Stimulated activated CD4-positive, alpha-beta T cell treated with anti-CD3 and anti-CD28 coated beads, Interleukin-2, amount 100 ng/mL, for 48 hours (primary cell): ENCODE measurements at places on chromosomes 7 and 10.

- DNase-seq = no peak
Measured at GRCh38 chr7:79563821-79564522, 110.5 kb upstream of the MAGI2 start.

- peak; percentile 0 for DNase-seq
Measured at GRCh38 chr10:108783897-108784296, 1139.4 kb downstream of the XPNPEP1 start.

- DNase-seq = no peak
Measured at GRCh38 chr7:46218461-46219200, 297.6 kb upstream of the IGFBP3 start.

- no peak for DNase-seq
Measured at GRCh38 chr10:129773359-129773990, 190.6 kb downstream of the EBF3 start.

- no peak for DNase-seq
Measured at GRCh38 chr7:140726281-140726680, 29.8 kb downstream of the NDUFB2 start.

GRCh38 chr7:99083068-99083651 lies 60.7 kb downstream of the SMURF1 start:
- no peak for DNase-seq

DNA sequence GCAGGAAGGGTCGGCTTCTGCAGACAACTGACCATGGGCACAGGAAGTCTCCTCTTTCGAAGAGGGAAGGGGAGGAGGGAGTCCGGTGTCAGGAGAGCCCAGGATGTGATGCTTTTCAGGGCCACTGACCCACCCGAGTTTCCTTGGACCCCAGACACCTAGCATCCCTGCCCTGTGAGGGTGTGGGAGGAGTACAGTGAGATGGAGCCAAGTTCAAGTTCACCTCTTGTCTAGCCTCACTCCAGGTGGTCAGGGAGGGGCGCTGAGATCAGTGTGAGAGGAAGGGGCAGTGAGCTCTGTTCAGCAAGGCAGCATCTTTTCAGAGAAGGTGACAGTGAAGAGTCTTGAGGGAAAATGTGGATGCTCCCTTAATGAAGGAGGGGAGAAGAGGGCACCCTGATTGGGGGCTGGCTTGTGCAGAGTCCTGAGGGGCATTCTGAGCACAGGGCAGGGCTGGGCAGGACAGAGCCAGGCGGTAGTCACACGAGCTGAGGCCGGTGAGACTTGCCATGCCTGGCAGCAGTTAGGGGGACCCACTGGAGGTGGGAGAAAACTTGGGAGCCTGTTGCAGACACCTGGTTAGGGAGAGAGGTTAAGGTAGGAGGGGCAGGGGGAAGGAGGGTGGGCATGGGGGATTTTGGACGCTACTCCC lies 49.7 kb downstream of the ADCY1 start:
- DNase-seq = no peak

GRCh38 chr10:33345236-33345635 lies 10.8 kb upstream of the NRP1 start:
- DNase-seq = no peak

DNA sequence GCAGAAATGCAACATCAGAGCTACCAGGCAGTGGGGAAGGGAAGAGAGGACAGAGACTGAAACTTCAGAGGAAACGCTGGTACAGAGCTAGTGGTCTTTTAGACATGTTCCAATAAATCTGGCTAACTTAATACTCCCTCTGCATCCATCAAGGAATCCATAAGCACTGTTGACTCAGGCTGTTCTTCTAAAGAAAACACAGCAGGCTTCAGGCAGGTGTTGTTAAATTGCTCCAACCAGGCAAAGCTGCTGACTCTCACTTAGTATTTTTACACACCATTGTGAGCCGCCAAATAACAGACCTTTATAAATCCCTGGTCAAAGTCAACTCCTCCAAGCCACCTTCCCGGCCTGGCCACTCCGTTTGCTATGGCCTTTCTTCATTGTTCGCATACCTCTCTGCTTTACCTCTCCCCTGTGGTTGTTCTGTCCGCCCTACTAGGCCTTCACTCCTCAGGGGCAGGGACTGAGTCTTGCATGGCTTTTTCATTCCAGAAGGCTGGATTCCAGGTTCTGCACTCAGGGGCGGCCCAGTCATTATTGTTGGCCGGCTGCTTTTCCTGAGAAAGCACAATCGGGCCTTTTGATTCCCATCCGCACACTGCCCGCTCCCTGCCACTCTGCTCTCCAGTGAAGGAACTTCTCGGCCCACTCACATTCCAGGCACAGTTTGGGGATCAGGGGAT lies 18.4 kb downstream of the CREB3L2 start:
- DNase-seq = no peak

DNA sequence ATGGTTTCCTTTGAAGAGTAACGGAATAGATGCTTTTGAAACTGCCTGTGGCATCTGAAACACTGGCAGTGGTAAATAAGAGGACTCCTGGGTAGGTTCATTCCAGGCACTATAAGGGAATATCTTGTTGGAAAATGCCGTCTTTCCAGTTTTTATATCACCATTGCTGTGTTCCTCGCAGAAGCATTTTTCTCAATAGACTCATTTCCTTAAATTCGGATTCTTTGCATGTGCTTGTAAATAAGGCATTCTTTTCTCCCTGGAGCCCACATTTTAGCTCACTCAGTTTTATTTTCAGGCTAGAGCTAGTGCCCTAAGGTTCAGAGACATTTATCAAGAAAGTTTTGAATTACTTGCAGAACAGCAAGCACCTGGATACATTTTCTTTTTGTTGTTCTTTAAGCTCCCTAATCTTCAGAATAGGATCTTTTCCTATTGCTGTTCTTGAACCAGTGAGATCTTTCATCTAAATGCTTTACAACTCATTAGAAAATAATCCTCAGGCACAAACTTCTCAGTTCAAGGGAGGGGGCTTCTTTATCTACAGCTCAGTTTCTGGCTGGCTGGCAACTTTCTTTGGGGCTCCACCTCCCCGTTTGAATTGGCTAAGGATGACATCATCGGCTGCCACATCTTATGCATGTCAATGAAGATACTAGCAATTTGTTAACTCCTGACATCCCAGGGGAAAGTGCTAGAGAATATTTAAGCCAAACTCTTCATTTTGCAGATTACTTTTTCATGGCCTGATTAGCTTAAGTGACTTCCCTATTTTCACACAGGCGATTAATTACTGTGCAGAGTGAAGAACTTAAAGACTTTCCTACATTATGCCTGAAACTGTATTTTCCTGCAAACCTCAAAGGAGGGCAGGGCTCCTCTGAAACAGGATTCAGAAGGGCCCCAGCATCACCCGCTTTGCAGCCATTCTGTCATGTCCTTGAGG lies 133.7 kb upstream of the RSU1 start:
- DNase-seq = no peak

GRCh38 chr7:99918959-99919813 lies at the start of gene TRIM4:
Gene TRIM4 (minus strand): TSS chr7:99919530. CDS start chr7:99919401, 129 bp downstream.
- peak; percentile 87 for DNase-seq

- DNase-seq = no peak
Measured at GRCh38 chr7:127632276-127632910, 14.5 kb upstream of the PAX4 start.

- DNase-seq = no peak
Measured at GRCh38 chr10:24849501-24850299, 102.7 kb downstream of the PRTFDC1 start.

DNA sequence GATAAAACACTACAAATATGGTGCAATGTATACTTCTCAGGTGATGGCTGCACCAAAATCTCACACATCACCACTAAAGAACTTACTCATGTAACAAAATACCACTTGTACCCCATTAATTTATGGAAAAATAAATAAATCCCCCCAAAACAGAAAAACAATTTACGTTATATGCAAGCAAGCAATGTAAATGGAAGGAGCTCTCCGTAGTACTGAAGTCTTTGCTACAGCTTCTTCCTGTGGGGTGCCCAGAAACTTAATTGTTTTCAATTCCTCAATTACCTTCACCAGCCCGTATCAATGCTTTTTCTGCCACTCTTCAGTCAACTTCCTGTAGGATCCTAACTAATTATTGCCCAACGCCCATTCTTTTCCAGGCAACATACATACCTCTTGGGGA lies 138.1 kb downstream of the RELN start:
- DNase-seq = no peak

GRCh38 chr10:100637785-100638184 lies 102.0 kb downstream of the HIF1AN start:
- no peak for DNase-seq

- no peak for DNase-seq
Measured at GRCh38 chr10:60908031-60908430, 36.0 kb downstream of the RHOBTB1 start.

DNA sequence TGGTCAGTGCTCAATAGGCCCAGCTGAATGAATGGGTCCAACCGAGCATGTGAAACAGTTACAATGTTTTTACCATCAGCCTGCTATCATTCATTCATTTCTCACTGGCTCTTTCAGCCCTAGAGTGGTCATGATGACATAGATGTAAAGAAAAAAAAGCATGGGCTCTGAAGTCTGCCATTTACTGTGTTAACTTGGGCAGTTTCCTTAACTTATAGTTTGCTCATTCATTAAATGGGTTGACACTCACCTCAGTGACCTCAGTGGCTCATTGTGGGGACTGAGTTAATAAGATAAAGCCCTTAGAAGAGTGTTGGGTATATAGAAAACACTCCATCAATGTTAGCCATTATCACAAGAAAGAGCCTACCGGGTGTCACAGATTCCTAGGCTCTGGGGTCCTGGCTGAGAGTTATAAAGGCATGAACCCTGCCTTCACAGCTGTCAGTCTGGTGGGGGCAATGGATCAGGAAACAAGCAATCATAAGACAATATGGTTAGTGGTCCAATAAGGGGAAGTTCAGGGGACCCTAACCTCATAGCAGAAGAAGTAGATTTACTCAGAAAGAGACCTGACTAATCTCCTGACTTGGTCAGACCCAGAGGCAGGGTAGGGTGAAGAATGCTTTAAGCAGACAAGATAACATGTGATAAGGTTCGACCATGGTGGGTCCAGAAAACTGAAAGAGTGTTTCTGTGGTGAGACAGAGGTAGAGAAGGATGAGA lies 29.7 kb upstream of the GPAM start:
- no peak for DNase-seq

DNA sequence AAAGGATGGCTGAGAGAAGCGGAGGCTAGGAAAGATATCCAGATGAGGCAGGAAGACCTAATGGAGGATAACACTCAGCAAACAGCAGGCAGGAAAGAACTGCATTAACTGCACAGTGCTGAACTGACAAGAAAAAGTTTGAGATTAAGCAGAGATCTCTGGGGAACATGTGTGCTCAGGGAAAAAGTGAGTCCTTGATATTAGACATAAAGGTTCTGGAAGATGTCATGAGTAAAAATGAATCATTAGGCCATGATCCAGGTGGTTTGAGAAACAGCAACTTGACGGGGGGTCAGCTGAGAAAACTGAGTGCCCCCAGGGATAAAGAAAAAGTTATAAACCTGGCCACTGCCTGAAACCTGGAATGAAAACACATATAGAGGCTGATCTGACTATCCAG lies 27.3 kb upstream of the ANK3 start:
- no peak for DNase-seq

- no peak for DNase-seq
Measured at GRCh38 chr10:75358132-75358531, 43.4 kb downstream of the ZNF503 start.

DNA sequence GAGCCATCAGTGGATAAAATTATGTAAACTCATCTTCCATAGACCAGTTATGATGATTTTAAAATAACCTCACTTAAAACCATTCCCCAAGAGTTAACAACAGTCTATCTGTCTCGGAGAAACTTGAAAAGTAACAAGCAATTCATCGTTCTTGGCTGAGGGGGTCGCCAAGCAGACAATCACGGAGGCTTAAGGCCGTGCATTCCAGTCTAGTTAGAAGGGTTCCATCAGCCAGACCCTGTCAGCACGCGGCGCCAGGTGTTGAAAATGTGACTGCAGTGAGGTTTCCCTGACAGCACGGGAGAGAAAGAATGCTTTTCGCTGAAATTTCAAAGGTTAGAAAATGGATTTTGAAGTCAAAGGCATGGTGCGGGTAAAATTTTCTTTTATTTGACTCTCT lies 1025.0 kb upstream of the CELF2 start:
- DNase-seq = no peak

GRCh38 chr7:104130726-104131125 lies 77.1 kb downstream of the ORC5 start:
- no peak for DNase-seq

DNA sequence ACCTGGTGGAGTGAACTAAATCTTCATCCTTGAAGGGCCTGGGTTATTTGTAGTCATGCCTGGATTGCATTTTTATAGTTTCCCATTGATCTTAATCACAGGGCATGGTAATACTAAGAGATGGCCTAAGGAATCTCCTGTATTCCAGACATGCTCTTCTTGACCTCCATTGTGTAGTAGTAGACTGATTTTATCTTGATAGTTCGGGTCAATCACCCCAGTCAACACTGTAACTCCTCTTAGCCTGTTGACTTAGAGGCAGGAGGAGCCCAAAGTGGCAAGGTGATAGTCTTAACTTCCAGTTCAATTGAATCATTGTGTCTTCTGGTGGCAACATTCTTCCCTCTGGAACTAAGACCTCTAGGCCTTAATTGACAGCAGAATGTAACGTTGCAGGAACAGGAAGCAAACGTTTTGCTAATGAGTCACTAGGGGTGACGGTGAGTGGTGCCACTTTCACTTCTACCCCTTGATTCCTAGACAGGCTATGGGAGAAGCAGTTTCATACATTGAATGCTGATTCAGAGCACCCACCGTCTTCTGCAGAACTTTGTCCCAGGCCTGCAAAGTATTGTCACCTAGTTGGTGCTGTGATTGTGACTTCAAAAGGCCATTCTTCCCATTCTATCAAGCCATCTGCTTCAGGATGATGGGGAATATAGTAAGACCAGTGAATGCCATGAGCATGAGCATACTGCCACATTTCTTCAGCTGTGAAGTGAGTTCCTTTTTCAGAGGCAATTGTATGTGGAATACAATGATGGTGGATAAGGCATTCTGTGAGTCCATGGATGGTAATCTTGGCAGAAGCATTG lies 24.0 kb upstream of the PAPSS2 start:
- peak; percentile 14 for DNase-seq

DNA sequence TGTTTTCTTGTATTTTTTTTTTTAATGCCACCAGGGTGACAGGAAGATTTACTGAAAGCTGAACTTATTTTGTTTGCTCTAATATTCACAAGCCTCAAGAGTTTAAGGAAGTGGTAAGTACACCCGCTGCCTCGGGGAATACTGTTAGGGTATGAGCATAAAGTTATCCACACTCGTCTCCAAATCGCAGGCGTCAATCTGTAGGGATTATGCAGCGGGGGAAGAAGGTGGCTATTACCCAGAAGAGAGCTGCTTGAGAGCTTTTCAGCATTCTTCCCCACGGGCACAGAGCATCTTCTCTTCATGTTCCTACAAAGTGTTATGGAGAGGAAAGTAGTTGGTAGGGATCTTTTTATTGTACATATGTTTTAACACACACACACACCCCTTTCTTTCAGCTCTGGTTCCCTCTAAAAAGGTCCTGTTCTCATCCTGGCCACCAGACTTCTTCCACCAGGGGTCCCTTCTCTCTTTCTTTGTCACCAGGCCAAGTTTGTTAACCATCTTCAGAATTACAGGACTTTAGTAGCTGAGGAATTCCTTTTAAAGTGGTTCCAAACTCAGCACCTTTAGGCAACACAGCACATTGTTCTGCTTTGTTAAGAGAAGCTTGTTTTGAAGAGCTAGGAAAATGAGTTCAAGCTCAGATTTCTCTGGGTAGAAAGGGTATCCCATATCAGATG lies 411.6 kb upstream of the GALNT17 start:
- no peak for DNase-seq
